ENCODE measurements at places on chromosomes 13 and 19.

DNA sequence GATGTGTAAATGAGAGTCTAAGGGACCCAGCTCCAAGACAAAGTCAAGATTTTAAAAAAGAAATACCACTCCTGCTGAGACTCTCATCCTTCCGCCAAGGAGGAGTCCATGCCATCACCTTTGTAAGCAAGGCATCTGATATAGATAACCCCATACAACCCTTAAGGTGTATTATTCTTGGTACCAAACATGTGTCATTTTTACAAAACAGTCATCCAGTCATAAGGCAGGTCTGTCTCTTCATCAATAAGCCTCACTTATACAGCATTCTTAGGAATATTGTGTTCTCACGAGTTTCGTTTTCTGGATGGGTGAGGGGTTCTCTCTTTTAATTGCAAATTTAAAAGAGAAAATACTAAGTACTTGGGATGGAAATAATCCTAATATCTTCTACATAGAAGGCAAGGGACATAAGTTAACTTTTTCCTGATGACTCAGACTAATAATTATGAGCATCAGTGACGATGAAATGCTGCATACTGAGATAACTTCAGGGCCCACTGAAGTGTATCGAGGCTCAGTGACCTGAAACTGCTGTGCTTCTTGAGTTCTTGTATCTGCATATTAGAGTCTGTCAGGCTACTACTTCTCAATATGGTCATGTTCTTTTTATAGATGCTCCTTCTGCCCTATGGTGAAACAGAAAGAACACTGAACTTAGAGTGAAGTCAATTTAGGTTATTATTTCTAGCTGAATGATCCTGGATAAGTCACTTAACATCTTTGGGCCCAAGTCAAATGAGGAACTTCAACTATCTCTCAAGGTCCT, 166.6 kb downstream of the KLF12 start:
- no peak for DNase-seq

- DNase-seq: no peak
Measured at GRCh38 chr13:31468114-31468902, 268.5 kb downstream of the B3GLCT start.

GRCh38 chr13:91127995-91128394, 219.5 kb upstream of the MIR17HG start:
- DNase-seq: no peak

- DNase-seq: no peak
Measured at GRCh38 chr13:73519396-73520116, 460.8 kb downstream of the KLF5 start.

- no peak for DNase-seq
Measured at GRCh38 chr19:39937787-39938186, 3.4 kb upstream of the FCGBP start.

DNA sequence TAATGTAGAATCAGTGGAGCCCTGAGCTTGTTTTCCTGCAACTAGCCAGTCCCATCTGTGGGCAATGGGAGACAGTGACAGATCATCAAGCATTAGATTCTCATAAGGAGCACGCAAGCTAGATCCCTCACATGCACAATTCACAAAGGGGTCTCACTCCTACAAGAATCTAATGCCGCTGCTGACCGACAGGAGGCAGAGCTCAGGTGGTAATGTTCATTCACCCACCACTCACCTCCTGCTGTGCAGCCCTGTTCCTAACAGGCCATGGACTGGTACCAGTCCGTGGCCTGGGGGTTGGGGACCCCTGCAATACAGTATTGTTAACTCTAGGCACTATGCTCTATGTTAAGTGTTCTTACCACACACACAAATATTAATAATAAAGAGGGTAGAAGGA, 362.8 kb downstream of the RBM26 start:
- DNase-seq: no peak

- DNase-seq: no peak
Measured at GRCh38 chr19:5081443-5082161, 112.7 kb downstream of the KDM4B start.

DNA sequence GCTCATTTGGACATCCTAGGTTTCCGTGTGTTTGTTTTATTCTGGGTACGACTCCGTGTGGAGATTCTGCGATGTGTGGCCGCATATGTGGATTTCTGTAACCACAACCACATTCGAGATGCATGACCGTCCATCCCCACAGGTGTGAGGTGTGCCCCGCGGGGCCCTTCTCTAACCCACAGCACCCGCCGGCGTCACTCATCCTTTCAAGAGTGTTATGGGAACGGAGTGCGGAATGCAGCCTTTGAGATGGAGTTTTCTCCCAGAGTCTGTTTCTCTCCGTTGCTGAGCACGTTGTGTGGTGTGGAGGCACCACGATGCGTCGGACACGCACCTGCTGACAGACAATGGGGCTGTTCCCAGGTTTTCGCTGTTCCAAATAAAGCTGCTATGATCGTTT, 40.0 kb downstream of the C13orf46 start:
- no peak for DNase-seq

DNA sequence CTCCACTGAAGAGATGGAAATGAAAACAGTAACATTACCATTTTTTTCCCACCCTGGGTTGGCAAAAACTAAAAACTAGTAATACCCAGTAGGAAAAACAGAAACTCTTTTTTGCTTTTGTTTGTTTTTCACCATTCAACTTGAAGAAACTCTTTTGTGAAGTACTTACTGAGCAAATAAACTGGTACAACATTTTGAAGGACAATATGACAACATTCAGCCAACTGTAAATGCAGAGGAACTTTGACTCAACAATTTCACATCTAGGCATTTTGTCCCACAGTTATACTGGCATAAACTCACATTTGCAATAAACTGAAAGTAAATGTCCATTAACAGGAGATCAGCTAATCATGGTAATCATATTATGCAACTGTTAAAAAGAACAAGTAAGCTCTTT, 152.5 kb downstream of the RNF17 start:
- no peak for DNase-seq

DNA sequence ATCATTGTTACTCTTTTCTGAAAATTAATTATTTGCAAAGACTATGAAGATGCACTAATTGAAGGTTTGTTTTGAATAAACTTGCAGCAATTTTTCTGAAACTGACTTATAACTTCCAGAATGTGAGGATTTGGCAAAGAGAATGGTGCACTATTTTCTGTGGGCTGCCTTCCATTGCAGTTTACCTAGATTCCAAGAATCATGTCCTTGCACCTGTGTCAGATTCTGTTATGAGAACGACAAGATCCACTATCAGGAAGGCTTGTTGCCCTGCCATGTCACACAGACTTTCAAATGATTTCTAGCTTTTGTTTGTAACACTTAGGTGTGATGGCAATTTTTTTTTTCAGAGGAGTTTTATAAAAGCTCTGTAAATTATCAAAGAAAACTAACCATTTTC, 5.6 kb upstream of the SLAIN1 start:
- no peak for DNase-seq

DNA sequence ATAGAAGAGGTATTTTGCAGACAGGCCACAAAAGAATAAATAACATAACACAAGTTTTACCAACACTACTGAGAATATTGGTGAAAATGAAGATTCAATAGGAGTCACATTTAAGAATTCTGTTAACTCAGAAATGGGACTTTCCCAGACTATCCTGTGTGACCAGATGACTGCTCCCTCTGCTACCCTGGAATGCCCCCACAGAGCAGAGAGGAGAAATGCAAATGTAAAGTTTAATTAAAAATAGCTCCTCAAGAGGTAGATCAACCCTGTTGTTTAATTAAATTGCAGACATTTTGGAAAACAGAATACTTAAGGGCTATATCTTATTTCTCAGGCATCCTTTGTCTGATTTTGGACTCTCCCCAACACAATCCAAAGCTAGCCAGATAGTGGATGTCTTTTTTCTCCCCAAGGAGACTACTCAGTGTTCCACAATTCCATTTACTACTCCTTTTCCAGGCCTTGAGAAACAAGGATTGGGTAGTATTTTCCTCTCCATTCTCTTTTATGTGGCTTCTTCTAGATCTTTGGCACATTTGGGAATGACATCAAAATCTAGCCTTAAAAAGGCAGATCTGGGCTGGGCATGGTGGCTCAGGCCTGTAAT, 104.7 kb upstream of the TSC22D1 start:
- no peak for DNase-seq

DNA sequence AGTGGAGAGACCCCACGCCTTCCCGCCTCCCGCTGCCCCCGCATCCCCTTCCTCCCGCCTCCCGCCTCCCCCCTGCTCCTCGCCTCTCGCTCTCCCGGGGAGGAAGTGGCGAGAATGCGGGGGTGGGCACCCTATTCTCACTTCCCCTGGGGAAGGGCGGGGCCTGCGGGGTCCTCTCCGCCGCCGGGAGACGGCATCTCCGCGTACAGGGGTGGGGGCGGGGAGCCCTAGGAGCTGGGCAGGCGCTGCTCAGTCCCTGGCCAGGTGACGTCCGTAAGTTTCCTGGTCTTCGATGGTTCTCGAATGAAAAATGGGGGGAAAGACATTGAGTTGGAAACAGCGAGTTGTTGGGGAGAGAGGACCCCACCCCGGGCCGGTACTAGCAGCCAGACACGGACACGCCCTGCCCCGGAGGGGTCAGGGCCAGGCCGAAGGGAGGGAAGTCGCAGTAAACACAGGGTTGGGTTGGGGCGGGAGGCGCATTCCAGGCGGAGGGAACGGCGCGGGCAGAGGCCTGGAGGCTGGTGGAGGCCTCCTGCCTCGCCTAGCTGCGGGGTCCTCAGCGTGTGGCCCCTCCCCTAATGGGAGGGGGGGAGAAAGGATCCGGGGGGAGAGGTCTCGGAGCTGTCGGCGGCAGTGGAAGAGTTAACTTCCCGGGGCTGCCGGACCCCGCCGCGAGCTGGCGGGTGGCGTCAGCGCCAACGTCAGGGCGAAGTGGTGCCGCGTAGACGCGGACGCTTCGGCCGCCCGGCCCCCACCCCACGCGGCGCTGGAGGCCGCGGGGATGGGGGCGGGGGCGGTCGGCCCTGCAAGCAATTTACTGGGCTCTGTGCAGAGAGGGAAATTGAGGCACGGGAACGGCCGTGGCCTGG, 10.4 kb upstream of the JUND start:
- DNase-seq: peak; percentile 89

DNA sequence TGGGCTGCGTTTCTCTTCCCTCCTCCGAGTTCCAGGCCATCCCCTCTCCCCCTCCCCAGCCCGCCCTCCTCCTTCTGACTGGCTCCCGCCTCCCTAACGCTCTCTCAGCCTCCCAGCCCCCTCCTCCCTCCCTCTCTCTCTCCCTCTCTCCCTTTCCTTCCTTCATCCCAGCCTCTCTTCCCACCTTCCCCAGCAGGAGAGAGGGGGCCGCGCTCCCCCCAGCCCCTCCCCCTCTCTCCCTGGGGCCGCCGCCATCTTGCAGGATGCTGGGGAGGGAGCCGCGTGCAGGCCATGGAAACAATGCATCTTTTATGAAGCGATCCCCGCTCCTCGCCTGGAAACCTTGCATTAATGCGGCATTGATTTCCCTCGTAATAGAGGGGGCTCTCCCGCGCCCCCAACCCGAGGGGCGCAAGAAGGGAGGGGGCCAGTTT, 42.6 kb upstream of the ADGRL1 start:
- peak; percentile 85 for DNase-seq

DNA sequence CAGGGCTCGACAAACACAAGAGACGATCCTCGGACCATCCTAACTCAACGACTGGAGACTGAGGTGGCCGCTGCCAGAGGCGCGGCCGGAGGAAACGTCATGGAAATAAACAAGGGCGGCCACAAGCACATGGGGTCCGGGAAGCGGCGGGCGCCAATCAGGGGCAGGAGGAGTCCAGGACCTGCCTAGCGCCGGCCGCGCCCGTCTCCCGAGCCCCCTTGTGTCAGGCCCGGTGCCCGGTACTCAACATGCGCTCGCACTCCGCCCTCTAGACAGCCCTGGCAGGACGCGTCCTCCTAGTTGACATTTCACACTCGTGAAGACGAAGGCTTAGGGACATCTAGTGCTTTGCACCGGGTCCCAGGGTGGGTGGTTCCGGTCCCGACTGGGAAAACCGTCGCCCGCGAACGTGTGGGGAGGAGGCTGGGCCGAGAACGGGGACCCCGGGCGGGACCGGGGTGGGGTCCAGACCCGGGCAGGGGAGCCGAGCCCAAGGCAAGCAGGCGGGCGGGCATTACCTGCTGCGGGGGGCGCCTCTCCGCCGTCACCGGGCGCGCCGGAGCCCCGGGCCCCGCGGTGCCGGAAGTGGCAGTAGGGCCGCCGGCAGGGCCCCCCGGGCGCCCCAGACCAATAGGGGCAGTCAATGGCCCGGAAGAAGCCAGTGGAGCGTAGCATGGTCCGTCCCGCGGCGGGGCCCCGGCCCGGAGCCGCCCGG, 442 bp downstream of the REXO1 start:
- DNase-seq: peak; percentile 73

GRCh38 chr13:91704398-91704797, 306.0 kb downstream of the GPC5 start:
- no peak for DNase-seq

DNA sequence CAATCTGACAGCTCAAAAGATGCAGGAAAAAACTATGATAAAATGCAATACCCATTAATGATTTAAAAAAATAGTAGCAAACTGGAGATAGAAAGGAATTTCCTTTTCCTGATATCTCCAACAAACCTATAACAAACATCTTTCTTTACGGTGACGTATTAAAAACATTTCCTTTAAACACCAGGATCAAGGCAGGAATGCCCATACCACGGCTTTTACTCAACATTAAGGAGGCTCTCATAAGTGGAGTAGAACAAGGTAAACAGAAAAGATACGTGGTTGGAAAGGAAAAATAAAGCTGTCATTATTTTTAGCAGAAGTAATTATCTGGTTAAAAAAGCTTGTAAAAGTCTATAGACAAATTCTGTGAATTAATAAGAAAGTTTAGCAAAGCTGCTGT, 61.1 kb downstream of the MIPEP start:
- no peak for DNase-seq

GRCh38 chr13:109587689-109588088, 198.7 kb downstream of the IRS2 start:
- no peak for DNase-seq

DNA sequence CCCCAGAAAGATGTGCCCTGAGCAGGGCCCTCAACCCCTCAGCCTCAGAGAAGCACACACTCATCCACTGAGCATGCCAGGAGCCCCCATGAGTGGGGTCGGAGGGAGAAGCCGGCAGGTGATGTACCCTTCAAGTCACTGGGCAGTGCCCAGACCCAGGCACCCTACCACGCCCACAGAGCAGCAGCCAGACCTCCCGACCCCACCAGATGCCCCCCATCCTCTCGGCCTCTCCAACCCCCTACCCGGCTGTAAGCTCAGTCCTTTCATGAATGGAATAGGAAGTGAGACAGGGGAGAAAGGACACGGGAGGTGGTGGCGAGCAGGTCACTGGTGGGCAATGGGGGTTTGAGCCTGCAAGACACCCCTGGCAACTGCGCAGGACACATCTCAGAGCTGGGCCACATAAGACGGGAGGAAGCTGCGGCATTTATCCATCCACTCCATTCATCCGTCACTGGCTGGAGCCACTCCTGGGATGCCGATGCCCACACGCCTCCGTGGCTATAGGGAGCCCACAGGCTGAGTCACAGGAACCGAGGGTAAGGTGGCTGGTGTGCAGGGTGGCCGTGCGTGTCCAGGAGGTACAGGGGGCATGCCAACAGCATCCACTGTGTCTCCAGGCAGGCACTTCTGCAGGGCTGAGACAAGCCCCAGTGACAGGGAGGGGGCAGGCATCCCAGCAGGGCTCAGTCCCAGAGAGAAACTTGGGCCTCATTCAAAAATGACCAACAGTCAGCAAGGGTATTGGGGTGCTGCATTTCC, 23.8 kb upstream of the VSTM2B start:
- no peak for DNase-seq
